Cardiac muscle cell (in vitro differentiated cells and primary cell): ENCODE measurements at places on chromosomes 12 and 14. TPM values are rescaled to one million over a fixed set of nuclear protein-coding genes. Genes with fewer than 3 reads are reported as not detected.

DNA sequence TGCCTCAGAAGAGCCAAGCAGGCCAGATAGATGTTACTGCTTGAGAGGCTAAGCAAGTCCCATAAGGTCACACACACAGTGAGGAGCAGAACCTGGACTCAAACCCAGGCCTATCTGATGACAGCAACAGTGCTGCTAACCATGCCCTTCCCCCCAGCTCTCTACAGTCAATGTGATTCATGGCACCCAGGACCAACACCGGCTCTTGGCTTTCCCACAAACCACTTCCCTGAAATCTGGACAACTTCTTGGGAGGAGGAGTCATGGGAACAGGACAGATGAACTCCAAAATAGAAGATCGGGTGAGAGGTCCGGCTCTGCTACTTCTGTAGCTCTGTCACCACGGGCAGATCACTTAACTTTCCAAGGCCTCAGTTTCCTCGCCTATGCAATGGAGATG is 716 bp upstream of the PTGDR start:
- H3K27me3 ChIP-seq = peaks cover 81% of the 10 kb centered on the region
- H3K4me1 ChIP-seq = no peaks in the 10 kb centered on the region
- H3K27ac ChIP-seq = no peak overlapping the region
- no peak for DNase-seq

ANKRD33 gene
- total RNA-seq = 0.30 TPM in 1 of 2 replicates, not detected in the other

ATF7IP gene
- total RNA-seq = 90.5 and 100 TPM in 2 replicates

DNA sequence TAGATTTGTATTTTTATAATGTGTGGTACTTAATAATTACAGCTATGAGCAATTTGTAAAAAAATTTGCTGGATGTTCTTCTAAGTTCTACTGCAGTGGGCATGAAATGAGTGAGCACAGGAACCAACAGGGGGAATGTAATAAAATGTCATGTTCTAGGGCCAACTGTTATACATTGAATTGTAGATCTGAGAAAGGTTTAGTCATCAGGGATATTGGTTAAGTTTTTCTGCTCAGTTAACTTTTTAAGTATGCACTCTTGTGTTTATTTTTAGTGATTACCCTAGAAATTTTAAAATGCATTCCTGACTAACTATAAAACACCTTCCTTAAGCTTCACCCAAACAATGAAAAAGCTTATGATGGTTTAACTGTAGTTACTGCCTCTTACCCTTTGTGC is 101.8 kb downstream of the CAND1 start:
- no peaks in the 10 kb centered on the region for H3K4me1 ChIP-seq
- no peak overlapping the region for H3K4me3 ChIP-seq
- H3K36me3 ChIP-seq = no peaks in the 10 kb centered on the region

DNA sequence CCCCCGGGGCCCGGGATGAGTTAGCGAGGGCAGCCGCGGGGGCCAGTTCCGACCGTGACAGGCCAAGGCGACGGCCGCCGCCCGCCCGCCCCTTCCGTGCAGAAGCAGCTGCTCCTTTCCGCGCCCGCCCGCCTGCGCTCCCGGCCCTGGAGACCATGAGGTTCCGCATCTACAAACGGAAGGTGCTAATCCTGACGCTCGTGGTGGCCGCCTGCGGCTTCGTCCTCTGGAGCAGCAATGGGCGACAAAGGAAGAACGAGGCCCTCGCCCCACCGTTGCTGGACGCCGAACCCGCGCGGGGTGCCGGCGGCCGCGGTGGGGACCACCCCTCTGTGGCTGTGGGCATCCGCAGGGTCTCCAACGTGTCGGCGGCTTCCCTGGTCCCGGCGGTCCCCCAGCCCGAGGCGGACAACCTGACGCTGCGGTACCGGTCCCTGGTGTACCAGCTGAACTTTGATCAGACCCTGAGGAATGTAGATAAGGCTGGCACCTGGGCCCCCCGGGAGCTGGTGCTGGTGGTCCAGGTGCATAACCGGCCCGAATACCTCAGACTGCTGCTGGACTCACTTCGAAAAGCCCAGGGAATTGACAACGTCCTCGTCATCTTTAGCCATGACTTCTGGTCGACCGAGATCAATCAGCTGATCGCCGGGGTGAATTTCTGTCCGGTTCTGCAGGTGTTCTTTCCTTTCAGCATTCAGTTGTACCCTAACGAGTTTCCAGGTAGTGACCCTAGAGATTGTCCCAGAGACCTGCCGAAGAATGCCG is 699 bp downstream of the MGAT2 start:
- H3K27me3 ChIP-seq = no peaks in the 10 kb centered on the region
- peaks cover 19% of the 10 kb centered on the region for H3K4me1 ChIP-seq
- H3K36me3 ChIP-seq = peaks cover 6% of the 10 kb centered on the region
- no peak for DNase-seq
- peak overlapping the region; percentile 83 for H3K4me3 ChIP-seq
- peak overlapping the region; percentile 96 for H3K27ac ChIP-seq

PRIMA1 gene
- 2.6 and 5.7 TPM in 2 replicates for total RNA-seq

PAX9 gene
- not detected in 2 replicates for total RNA-seq

GCN1 gene
- total RNA-seq = 59.2 and 76.0 TPM in 2 replicates

DNA sequence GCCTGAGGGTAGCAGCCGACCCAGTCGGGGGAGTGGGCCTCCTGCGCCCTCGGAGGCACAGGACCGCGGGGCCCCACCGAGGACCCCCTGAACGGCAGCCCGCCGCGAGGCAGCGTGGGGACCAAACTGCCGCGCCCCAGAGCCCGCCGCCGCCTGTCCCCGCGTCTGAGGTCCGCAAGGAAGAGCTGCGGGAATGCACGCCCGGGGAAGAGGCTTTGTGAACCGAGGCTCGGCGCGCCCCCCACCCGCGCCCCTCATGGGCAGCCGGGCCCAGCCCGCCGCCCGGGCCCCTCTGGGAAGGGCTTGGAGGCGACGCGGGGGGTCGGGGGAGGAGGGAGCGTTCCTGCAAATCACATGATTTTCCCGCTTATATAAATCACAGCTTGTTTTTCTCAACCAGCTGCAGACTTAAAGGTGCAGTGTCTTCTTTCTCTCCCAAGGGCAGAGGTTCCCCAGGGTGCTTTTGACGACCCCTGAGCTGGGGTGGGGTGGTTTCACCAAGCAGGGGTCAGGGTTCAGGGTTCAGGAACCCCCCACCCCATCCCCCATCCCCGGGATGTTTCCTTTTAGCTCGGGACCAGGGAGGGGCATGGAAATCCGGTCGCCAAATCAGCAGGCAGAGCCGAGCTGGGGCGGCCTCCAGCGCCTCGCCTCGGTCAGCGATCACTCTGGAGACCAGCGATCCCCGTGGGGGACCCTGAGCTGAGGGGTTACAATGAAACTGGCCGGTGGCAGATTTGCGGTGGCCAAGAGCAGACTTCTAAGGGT is 44.7 kb upstream of the ATP23 start:
- no peaks in the 10 kb centered on the region for H3K27me3 ChIP-seq
- peaks cover 46% of the 10 kb centered on the region for H3K4me1 ChIP-seq
- peak; percentile 60 for DNase-seq
- peak overlapping the region; percentile 28 for H3K4me3 ChIP-seq
- no peaks in the 10 kb centered on the region for H3K36me3 ChIP-seq
